Mucosa of descending colon (tissue), 3 donors: ENCODE measurements at places on chromosomes 13 and 19. TPM values are rescaled to one million over a fixed set of nuclear protein-coding genes. Genes with fewer than 3 reads are reported as not detected.

- DNase-seq, result no peak
Observed at GRCh38 chr19:16957151-16957701, 68.4 kb downstream of the F2RL3 start.

DNA sequence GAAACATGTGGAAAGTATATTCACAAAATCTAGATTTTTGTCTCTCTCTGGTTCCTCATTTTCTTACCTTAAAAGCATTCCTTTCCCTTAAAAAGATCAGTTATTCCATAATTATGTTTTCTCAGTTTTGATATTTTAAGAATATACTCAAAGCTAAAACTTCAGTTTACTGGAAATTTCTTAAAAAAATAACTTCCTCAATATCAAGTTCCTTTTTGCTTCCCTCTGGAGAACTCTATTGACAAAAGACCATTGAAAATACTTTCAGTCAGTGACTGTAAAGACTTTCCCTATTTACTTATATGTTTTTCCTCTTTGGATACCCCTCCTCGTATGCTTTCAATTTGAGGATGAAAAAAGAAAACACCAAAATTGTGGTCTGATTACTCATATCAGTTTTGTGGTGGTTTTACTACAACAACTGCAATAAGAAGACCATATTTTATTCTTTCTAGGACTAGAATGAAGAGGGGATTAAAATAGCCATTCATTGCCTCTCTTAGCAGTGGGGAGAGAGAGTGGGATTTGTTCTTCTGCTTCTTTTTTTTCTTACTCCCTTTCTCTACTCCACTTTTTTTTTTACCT lies 113.2 kb downstream of the ESD start:
- DNase-seq, result no peak

Gene DNASE2
- 30.3 TPM for total RNA-seq

DNA sequence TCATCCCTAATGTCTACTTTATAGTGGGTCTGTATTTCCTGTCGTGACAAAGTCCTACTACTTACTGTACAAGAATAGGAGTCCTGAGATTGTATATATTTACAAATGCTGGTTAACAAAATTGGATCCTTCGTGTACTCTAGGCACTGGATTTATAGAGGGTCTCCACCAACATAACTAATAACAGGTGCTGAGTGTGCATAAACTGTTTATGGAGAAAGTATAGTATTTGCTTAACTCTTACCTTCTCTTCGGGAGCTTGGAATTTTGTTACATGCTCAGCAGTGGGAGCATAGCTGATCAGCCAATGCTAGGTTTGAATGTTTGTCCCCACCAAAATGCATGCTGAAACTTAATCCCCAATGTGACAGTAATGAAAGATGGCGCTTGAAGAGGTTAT lies 12.1 kb downstream of the ZNF442 start:
- no peak for DNase-seq

Gene UHRF1
- 3.2 TPM for total RNA-seq

DNA sequence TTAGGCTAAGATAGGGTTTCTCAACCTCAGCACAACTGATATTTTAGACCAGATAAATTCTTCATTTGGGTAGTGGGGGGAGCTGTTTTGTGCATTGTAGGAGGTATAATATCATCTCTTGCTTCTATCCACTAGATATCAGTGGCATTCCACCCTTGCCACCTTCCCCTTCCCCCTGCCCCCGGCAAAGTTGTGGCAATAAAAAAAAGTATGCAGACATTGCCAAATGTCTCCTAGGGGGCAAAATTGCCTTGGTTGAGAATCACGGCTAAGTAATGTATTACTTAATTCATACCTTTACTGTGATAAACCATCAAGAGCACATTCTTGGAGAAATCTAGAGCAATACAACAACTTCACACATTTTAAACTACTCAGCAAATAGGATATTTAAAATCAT lies 51.4 kb downstream of the UBL3 start:
- DNase-seq, result no peak
